ENCODE measurements at places on chromosomes 16 and 17. TPM values are rescaled to one million over a fixed set of nuclear protein-coding genes. Genes with fewer than 3 reads are reported as not detected.

DNA sequence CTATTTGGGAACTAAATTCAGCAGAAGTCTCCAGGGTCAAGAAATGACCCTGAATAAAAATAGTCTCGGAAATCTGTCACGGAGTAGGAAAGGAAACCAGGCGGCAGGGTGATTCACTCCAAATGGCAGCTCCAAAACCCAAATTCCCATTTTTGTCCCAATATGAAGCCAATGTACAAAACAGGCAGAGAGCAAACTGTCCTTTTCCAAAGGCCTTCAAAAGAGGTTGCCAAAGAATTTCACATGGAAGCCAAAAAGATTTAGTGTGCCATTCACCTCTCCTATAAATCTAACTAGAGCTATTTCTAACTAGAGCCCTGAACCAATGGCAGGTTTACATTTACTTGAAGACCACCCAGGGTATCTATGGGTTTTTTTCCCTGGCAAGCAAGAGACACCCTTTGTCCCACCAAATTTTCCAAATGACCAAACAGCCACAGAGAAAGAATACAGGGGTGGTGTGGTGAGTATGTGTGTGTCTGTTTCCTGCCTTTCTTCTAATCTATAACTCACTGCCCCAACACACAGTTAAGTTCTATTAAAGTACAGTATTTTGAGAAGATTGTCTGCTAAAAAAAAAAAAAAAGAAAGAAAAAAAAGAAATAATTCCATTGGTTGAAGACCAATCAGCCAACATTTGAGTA is 6.8 kb downstream of the MYO1D start:
- H3K27ac ChIP-seq: peak overlapping the region; percentile 36
- H3K4me1 ChIP-seq: peaks cover 15% of the 10 kb centered on the region
- no peaks in the 10 kb centered on the region for H3K27me3 ChIP-seq
- no peak for DNase-seq

DNA sequence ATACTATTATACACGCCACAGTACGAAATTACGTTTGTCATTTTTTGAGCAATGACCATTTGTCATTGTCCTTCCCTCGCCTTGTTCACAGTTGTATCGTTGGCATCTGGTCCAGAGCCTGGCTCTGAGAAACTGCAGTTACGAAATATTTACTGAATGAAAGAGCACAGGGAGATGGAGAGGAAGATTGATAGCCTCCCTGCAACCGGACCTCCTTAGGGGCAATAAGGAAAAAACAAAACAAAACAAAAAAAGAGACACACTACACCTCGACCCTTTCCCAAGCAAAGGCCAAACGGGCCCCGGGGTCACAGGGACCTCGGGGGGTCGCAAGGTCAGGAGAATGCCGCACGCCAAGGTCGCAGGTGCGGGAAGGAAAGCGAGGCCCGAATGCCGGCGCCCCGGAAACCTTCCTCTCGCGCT is 857 bp downstream of the GOT2 start:
- no peaks in the 10 kb centered on the region for H3K27me3 ChIP-seq
- no peak for DNase-seq
- no peaks in the 10 kb centered on the region for H3K36me3 ChIP-seq
- peak overlapping the region; percentile 84 for H3K27ac ChIP-seq

NPIPA7 gene
- 3.4 TPM for total RNA-seq

DNA sequence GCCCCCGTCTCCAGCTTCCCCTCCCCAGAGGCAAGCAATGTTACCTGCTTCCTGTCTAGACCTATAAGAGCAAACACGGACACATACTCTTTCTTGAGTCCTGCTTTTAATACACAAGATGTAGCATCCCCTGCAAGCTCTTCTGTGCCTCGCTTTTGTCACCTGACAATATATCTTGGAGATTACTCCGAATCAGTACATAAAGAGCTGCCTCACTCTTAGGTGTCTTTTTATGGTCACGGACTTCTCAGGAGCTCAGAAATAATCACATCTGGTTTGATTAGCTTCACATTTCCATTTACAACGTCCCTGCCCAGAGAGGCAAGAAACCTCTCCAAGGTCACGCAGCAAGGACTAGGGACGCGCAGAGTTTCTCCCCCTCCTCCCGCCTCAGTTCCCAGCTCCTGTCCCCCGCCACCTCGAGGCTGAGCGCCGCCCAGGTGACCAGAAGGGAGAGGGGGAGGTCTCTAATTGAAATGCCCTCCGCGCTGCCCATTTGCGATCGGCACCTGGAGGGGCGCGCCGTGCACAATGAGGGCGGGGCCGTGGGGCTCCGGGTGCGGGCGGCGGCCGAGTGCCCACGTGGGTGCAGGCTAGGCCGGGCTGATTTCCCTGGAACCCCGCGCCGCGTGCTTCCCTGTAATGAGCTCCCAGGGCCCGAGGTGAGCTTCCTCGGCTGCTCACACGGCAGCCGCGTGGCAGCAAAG is 13.8 kb upstream of the SEZ6 start:
- no peaks in the 10 kb centered on the region for H3K27me3 ChIP-seq
- no peak overlapping the region for H3K4me3 ChIP-seq
- H3K36me3 ChIP-seq: no peaks in the 10 kb centered on the region
- no peak overlapping the region for H3K27ac ChIP-seq
- peaks cover 11% of the 10 kb centered on the region for H3K4me1 ChIP-seq

GRCh38 chr16:52383640-52384292 is 163.2 kb downstream of the TOX3 start:
- no peak overlapping the region for H3K4me3 ChIP-seq
- H3K36me3 ChIP-seq: no peaks in the 10 kb centered on the region
- H3K27me3 ChIP-seq: no peaks in the 10 kb centered on the region
- H3K27ac ChIP-seq: no peak overlapping the region
- DNase-seq: no peak

DNA sequence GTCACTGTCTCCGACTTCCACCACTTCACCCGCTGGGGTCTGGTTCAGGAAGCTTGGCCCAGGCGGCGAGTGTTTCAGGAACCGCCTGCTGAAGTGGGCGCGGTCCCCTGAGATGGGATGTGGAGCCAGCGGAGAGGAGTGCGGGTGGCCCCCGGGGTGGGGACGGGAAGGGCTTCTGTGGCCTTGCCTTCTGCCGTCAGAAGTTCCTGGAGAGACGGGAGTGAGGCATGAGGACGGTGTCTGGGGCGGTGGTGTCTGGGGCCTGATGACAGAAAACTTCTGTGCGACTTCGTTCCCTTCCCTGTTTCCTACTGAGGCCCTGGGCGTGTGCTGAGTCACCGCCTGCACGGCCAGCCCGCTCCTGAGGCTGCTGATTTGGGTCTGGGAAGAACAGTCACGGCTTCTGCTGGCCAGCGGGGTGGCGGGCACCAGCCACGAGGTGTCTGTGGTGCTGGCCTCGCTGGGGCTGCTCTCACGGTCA is 12.3 kb upstream of the NLRC3 start:
- peak; percentile 66 for DNase-seq
- H3K27ac ChIP-seq: no peak overlapping the region
- H3K4me1 ChIP-seq: peaks cover 18% of the 10 kb centered on the region
- H3K4me3 ChIP-seq: no peak overlapping the region
- H3K27me3 ChIP-seq: no peaks in the 10 kb centered on the region

C16orf90 gene
- total RNA-seq: not detected

DNA sequence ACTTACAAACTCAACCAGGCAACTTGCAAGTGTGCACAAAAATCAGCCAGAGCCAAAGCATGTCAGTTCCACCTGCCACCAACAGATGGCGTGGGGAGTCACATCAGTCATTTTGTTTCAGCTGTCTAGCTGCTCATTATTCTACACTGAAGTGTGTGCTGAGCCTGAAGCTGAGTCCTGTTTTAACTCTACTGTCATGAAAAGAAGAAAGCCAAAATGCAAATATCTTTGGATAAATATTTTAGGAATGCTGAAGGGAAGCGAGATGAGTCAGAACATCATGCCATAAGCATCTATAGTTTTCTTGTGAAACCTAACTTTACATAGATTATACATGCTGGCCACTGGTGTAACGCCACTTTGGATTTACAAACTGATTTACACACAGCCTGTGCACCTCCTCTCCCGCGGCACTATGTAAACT is 172.6 kb downstream of the CDK5R1 start:
- no peak overlapping the region for H3K4me3 ChIP-seq
- no peak overlapping the region for H3K27ac ChIP-seq
- no peaks in the 10 kb centered on the region for H3K4me1 ChIP-seq
- no peaks in the 10 kb centered on the region for H3K36me3 ChIP-seq
- H3K27me3 ChIP-seq: no peaks in the 10 kb centered on the region

FBXL16 gene
- total RNA-seq: 1.0 TPM
